Caki2 (cell line): ENCODE measurements at places on chromosomes 13 and 19. TPM values are rescaled to one million over a fixed set of nuclear protein-coding genes. Genes with fewer than 3 reads are reported as not detected.

- no peak for DNase-seq
These were observed 17.3 kb upstream of the DCLK1 start for GRCh38 chr13:36148446-36148845.

- no peak for DNase-seq
These were observed 13.5 kb downstream of the PLPP2 start for GRCh38 chr19:277581-278165.

DNA sequence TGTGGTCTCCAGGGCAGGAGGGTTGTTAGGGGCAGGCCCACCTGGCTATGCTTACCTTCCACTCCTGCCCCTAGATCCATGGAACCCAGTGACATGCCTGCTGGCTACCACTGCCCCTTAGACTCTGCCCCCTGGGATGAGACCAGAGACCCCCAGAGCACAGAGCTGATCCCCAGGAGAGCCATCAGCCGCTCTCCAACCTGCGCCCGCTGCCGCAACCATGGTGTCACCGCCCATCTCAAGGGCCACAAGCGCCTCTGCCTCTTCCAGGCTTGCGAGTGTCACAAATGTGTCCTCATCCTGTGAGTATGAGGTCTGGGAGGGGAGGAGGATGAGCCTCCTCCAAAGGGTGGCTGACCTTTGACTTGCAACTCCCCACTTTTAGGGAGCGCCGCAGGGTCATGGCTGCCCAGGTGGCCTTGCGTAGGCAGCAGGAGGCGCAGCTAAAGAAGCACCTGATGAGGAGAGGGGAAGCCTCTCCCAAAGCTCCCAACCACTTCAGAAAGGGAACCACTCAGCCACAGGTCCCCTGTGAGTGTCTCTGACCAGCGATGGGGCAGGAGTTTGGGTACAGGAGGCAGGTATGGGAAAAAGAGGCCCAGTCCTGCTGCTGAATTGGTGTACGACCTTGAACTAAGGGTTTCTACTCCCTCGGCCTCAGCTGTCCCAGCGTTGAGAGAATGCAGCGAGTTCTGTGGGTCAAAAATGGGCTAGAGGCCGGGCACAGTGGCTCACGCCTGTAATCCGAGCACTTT is 2.7 kb downstream of the DMRTC2 start:
- DNase-seq: no peak

GRCh38 chr13:107788464-107789165 is 426.7 kb downstream of the LIG4 start:
- DNase-seq: no peak

GRCh38 chr13:30429721-30430694 is 7.7 kb downstream of the UBE2L5 start:
- DNase-seq: peak; percentile 76

DNA sequence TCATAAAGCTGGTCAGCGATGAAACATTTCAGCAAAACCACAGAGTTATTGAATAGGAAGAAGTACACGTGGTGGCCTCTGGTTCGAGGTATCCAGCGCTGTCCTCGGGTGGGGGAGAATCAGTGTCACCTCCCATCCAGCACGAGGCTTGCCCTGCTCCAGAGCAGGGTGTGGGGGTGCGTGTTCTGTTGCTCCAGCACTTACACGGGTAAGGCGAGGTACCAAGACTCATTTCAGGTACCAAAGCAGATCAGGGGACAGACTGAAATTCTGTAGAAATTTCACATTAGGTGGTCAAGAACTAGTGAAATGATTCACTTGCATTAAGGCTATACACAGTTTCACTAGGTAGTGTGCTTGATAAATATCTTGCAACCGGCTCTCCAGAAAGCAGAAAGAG is 164.2 kb upstream of the SOX1 start:
- no peak for DNase-seq

GRCh38 chr13:32917504-32917903 is 98.7 kb upstream of the KL start:
- DNase-seq: no peak

DNA sequence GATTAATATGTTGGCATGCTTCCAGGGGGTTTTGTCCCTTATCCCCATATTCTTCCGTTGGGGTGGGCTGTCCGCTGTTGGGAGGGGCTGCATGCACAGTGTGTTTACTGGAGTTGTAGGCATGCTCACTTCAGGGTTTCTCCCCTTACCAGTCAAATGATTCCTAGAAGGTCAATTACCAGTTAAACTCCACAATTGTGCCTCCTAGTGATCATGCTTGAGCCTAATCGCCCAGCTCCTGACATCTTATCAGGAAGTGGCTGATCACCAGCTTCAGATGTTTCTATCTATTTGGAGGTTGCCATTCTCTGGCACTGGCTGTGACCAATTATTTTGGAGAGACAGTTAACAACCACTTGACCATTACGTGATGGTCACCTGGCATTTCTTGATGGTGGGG is 1090.0 kb downstream of the SLITRK5 start:
- no peak for DNase-seq

DNA sequence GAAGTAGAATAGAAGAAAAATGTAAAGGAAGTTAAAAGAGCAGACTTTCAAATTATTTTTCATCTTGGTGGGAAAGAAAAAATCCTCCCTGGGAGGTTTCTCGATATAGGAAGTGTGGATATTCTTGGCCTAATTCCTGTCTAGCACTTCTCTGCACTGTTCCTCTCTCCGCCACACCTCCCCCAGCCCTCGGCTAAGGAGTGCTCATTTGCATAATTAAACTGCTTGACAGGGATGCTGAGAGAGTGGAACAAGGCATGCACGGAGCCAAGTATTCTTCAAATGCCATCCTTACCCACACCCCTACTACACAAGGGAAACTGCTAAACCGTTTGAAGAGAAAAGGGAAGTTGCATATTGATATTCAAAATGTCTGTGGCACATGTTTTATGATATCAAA is 511.0 kb upstream of the HTR2A start:
- DNase-seq: no peak

GRCh38 chr13:43061496-43062280 is 38.3 kb downstream of the DNAJC15 start:
- DNase-seq: no peak

GRCh38 chr13:61383111-61383510 is 32.5 kb downstream of the PCDH20 start:
- no peak for DNase-seq

DNA sequence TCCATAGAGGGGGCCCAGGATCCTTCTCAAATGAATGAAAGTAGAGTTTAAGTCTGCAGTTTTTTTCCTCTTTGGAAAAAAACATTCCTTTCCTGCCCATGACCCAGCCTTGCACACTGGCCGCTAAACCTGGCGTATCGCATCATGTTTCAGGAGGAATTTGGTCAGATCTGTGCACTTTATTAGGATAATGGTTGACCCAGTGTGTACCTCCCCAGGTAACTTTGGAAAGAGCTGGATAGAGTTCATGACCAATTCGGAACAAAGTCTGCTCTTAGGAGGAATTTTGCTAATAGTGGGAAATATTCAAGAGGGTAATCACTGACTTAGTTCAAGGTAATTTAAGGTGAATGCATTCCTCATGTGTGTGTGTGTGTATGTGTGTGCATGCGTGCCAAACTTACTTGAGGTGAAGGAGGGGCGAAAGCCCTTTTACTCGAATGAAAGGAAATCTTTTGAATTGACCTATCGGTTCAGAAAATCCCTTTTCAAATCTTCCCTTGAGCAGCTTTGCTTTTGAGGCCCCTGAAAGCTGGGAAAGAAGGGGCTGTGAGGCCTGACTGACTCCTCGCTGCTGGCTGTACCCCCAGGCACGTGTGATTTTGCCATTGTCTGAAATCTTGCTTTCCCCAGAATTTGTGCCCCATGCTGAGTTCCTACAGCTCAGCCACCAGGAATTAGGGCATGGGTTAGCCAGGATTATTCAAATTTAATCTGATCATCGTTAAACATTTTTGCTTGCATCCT is 46.3 kb downstream of the SIPA1L3 start:
- no peak for DNase-seq

- no peak for DNase-seq
These were observed 13.0 kb upstream of the ALOX5AP start for GRCh38 chr13:30722361-30722760.

DNA sequence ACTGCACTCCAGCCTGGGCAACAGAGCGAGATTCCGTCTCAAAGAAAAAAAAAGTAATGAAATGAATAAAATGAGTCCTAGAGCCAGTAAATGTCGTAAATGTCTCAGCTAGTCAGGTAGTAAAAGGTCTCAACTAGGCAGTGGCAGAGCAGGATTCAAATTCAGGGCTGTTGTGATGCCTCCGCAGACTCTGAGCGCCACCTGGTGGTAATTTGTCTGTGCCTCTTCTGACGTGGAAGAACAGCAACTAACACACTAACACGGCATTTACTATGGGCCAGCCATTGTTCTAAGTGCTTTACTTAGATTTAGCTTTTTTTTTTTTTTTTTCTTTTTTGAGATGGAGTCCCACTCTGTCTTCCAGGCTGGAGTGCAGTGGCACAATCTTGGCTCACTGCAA is 30.2 kb downstream of the CYP2F1 start:
- DNase-seq: peak; percentile 43

DNA sequence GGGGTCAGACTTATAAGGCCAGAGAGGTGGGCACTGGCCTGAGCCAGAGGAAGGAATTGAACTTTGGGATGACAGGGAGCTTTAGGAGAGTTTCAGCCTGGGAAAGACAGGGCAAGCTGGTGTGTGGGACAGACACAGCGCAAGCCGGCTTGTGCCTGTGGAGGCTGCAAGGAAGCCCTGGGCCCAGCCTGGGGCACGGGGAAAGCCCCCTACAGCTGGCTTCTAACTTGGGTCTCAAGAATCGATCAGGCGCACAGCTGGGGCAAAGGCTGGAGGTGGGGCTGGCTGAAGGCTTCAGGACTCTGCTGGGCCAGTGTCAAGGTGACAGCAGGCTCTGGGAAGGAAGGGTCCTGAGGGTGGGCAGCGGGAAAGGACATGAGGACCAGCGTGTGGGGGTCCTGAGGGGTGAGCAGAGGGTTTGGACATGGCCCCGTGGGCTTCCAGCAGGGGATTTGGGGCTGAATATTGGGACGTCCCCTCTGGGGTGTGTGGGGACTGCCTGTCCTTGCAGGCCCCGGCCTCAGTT is 3.0 kb downstream of the PTOV1 start:
- no peak for DNase-seq

DNA sequence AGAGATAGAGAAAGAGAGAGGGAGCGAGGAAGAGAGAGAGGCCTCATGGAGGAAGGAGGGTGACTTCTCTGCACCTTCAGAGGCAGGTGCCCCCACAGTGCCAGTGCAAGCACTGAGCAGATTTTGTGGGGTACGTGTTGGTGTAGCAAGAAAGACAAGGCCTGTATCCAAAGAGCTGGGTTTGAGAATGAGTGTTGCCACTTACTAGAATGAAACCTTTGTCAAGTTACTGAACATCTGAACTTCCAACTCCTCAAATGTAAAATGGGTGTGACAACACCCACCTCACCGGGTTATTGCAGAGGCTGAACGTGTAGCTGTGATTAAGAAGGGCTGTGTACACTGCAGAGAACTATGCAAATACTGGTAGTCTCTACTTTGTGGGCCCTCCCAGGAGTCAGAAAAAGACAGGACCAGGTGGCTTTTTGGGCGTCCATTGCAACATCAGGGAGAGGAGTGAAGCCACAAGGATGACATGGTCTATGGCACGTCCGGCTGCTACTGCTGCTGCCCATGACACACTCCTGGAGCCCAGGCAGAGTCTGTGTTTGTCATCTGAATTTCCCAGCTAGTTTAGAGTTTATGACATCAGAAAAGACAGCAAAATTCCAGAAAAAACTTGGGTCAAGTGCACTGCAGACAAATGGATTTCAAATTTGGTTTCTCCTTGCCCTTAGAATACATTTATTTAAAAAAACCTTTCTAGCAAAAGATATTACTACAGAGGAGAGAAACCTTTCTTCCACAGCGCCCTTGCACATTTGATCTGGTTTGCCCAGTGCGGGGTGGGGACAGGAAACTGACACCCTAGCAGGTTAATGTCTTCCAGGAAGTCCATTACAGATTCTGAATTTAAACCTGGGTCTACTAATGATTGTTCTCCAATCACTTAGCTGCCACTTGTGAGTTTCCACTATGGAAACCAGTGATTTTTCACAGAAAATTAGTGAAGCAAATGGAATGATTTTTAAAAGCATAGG is 54.0 kb upstream of the ATP12A start:
- no peak for DNase-seq

The CYP2A7 gene
- not detected in 2 replicates for total RNA-seq

The NLRP7 gene
- not detected in 2 replicates for total RNA-seq

The CDX2 gene
- not detected in 2 replicates for total RNA-seq

The ZNF577 gene
- total RNA-seq: not detected in 2 replicates
